GM23338 (cell line): ENCODE measurements at places on chromosomes 13 and 19. TPM values are rescaled to one million over a fixed set of nuclear protein-coding genes. Genes with fewer than 3 reads are reported as not detected.

CACNG7 gene
- 15.6 and 17.9 TPM in 2 replicates for total RNA-seq

GNA15 gene
- total RNA-seq: 0.14 TPM in 1 of 2 replicates, not detected in the other

PODNL1 gene
- 0.24 TPM in 1 of 2 replicates, not detected in the other for total RNA-seq

GSX1 gene
- not detected in 2 replicates for total RNA-seq

IGFL2 gene
- total RNA-seq: not detected in 2 replicates

FLT3LG gene
- 0.49 TPM in 1 of 2 replicates, not detected in the other for total RNA-seq

NRTN gene
- total RNA-seq: 4.0 and 5.9 TPM in 2 replicates

ATP4B gene
- not detected in 2 replicates for total RNA-seq

GRCh38 chr19:45716359-45717130 is 14.2 kb downstream of the FBXO46 start:
- no peaks in the 10 kb centered on the region for H3K27me3 ChIP-seq
- H3K27ac ChIP-seq: peak overlapping the region; percentile 87
- H3K4me3 ChIP-seq: peak overlapping the region; percentile 74
- peak; percentile 61 for DNase-seq
- H3K36me3 ChIP-seq: peaks cover 6% of the 10 kb centered on the region

DNA sequence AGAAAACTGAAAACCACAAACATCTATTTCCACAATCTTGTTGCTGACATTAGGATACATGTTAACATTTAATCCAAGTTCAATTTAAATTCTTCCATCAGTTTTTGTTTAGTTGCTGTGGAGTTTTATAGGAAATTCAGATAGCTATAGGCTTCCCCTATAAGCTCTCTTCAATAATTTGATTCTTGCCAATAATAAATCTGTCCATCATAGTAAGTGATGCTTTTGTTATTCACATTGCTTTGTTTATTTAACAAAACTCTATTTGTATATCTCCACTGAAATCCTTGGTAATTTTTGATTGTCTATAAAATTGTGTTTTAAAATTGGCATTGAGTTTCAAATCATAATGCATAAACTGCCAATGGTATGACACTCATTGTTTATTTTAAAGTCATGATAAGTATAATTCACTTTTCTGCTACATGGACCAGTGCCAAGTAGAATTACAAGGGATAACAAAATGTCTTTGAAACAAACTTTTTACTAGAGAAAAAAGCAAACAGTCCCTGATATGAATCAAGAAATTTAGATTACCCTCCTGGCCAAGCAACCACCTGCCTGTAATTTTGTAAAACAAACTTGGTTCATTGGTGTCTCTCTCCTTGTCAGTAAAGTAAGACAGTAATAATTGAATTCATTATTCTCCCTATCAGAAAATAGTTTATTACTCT is 577.3 kb upstream of the GPC6 start:
- H3K4me3 ChIP-seq: no peak overlapping the region
- no peak for DNase-seq
- no peaks in the 10 kb centered on the region for H3K27me3 ChIP-seq
- H3K27ac ChIP-seq: no peak overlapping the region
- H3K4me1 ChIP-seq: no peaks in the 10 kb centered on the region

GRCh38 chr19:49808711-49809159 is 4.4 kb downstream of the FUZ start:
- H3K36me3 ChIP-seq: no peaks in the 10 kb centered on the region; the same call in 1 of the 2 replicates
- peak overlapping the region; percentile 55 for H3K27ac ChIP-seq
- peaks cover 25% of the 10 kb centered on the region; the same call in 1 of the 2 replicates for H3K4me1 ChIP-seq
- H3K27me3 ChIP-seq: no peaks in the 10 kb centered on the region
- peak overlapping the region; percentile 63 for H3K4me3 ChIP-seq

DNA sequence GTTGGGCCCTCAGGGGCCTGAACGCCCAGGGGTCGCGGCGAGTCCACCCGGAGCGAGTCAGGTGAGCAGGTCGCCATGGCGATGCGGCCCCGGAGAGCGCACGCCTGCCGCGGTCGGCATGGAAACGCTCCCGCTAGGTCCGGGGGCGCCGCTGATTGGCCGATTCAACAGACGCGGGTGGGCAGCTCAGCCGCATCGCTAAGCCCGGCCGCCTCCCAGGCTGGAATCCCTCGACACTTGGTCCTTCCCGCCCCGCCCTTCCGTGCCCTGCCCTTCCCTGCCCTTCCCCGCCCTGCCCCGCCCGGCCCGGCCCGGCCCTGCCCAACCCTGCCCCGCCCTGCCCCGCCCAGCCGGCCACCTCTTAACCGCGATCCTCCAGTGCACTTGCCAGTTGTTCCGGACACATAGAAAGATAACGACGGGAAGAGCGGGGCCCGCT is at the start of gene CCNA1:
Gene CCNA1, plus strand, starts transcription at position 390 of the 439 bp plus-strand sequence. CDS start 562 bp downstream, outside the sequence.
- peak; percentile 97 for DNase-seq
- H3K27me3 ChIP-seq: peaks cover 67% of the 10 kb centered on the region
- no peaks in the 10 kb centered on the region for H3K36me3 ChIP-seq
- H3K27ac ChIP-seq: no peak within 1 kb of the TSS
- peak within 1 kb of the TSS; percentile 88 for H3K4me3 ChIP-seq
- H3K4me1 ChIP-seq: peaks cover 18% of the 10 kb centered on the region; the same call in 1 of the 2 replicates

- DNase-seq: no peak
- H3K36me3 ChIP-seq: peaks cover 19% of the 10 kb centered on the region
- no peaks in the 10 kb centered on the region for H3K27me3 ChIP-seq
- peak overlapping the region; percentile 97 for H3K4me3 ChIP-seq
Observed at GRCh38 chr19:54191811-54192453, 824 bp downstream of the TSEN34 start.

- DNase-seq: peak; percentile 68
- no peak overlapping the region for H3K27ac ChIP-seq
- H3K27me3 ChIP-seq: no peaks in the 10 kb centered on the region
- H3K4me3 ChIP-seq: no peak overlapping the region
- no peaks in the 10 kb centered on the region for H3K36me3 ChIP-seq
- no peaks in the 10 kb centered on the region for H3K4me1 ChIP-seq
Observed at GRCh38 chr13:49649244-49649962, 21.1 kb downstream of the ARL11 start.

DNA sequence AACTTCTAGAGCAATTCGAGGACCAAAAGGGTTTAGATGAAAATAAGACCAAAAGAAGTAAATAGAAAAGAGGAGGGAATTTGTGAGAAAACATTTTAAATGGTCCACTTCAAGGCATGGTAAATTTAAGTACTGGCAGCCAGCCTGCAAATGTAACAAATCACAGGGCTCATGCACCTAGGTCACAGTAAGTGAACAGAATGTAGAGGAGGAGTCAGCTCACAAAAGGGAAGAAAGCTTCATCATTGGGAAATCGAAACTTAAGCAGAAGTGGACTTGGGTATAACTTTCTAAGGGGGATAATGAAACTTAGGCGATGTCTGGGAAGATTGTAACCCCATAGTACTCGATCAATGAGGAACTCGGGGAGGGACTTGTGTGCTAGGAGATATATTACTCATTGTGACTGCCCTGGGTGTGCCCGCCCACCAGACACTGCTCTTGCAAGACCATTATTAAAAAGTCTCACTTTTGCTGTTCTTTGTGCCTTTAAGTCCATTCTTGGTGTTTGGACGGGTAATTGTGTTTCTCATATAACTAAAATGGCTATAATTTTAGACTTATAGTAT is 1053.6 kb upstream of the MIR17HG start:
- H3K4me1 ChIP-seq: no peaks in the 10 kb centered on the region
- H3K27ac ChIP-seq: no peak overlapping the region
- no peaks in the 10 kb centered on the region for H3K36me3 ChIP-seq
- no peak overlapping the region for H3K4me3 ChIP-seq
- DNase-seq: no peak

DNA sequence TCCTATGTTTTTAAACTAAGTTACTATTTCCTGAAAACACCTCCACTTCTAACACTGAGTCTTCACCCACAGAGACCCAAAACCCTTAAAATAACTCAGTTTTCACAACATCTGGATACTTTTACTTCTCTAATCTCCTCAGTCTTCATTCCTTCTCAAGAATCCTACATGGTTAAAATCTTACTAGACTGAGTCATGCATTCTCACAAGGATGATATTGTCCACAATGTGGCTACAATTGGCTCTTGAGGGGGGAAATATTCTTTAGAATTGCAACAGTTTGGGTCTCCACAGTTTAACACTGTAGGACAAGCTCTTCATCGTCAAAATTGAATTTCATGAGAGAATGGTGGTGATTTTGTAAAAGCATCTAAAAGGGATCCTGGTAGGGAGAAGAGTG is 397.1 kb downstream of the SLITRK5 start:
- no peak overlapping the region for H3K4me3 ChIP-seq
- no peak overlapping the region for H3K27ac ChIP-seq
- no peak for DNase-seq

DNA sequence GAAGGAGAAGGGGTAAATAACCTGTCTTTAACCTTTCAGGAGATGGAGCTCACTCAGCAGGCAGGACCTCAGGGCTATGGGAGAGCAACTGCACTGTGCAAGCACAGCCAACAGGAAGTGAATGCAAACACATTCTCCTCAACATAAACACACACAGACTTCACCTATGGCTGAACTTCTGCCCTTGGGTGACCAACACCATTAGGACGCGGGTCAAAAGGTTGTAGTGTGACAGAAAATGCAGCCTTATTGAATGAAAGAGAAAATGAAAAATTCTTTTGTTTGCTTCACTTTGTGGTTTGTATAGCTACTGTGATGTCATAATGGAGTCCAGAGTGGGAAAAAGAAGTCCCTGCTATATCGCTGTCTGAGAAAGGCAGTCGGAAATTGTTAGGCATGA is 323.0 kb downstream of the NDFIP2 start:
- H3K36me3 ChIP-seq: no peaks in the 10 kb centered on the region
- H3K4me1 ChIP-seq: peaks cover 9% of the 10 kb centered on the region; the same call in 1 of the 2 replicates
- H3K27me3 ChIP-seq: no peaks in the 10 kb centered on the region
- H3K4me3 ChIP-seq: no peak overlapping the region

- H3K27ac ChIP-seq: no peak overlapping the region
- no peak for DNase-seq
- H3K36me3 ChIP-seq: no peaks in the 10 kb centered on the region
- H3K4me3 ChIP-seq: no peak overlapping the region
- H3K4me1 ChIP-seq: no peaks in the 10 kb centered on the region
Observed at GRCh38 chr13:90594681-90595080, 752.8 kb upstream of the MIR17HG start.

DNA sequence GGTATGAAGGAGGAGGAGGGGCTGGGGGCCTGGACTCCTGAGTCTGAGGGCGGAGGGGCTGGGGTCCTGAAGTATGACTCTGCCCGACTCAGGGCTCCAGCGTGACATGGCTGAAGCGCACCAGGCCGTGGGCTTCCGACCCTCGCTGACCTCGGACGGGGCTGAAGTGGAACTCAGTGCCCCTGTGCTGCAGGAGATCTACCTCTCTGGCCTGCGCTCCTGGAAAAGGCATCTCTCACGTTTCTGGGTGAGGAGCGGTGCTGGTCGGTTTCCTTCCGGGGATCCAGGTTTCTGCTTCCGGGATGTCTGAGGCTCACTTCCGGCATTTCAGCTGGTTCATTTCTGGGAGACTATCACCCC is 1.2 kb downstream of the CPT1C start:
- H3K36me3 ChIP-seq: no peaks in the 10 kb centered on the region; the same call in 1 of the 2 replicates
- no peak for DNase-seq
- H3K27ac ChIP-seq: no peak overlapping the region
- peak overlapping the region; percentile 97 for H3K4me3 ChIP-seq

- no peak overlapping the region for H3K4me3 ChIP-seq
- H3K27ac ChIP-seq: no peak overlapping the region
- DNase-seq: peak; percentile 45
- no peaks in the 10 kb centered on the region for H3K36me3 ChIP-seq
- H3K27me3 ChIP-seq: no peaks in the 10 kb centered on the region
Observed at GRCh38 chr19:14198384-14199376, 7.3 kb downstream of the ADGRL1 start.

GRCh38 chr13:85333506-85334020 is 465.7 kb downstream of the SLITRK6 start:
- H3K27ac ChIP-seq: no peak overlapping the region
- peak; percentile 2 for DNase-seq
- H3K27me3 ChIP-seq: no peaks in the 10 kb centered on the region
- H3K36me3 ChIP-seq: no peaks in the 10 kb centered on the region
- no peak overlapping the region for H3K4me3 ChIP-seq

DNA sequence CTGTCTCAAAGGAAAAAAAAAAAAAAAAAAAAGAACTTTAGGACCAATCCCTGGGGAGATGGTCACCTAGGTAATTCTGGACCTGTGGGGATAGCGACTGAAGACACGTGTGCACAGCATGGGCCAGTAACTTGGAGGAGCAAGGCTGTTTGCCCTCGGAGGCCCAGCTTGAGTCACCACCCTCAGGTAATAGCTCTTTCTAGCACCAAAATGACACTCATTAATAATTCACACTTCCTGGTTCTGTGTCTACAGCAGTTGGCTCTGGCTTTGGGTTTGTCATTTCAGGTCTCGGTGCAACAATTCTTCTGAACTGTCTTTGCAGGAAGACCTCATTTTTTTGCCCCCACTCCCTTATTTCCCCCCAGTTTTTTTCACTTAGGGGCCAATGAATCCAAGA is 3.9 kb upstream of the ATP11A start:
- H3K4me3 ChIP-seq: no peak overlapping the region
- no peak for DNase-seq
- no peaks in the 10 kb centered on the region for H3K36me3 ChIP-seq
- peaks cover 3% of the 10 kb centered on the region; the same call in 1 of the 2 replicates for H3K27me3 ChIP-seq

DNA sequence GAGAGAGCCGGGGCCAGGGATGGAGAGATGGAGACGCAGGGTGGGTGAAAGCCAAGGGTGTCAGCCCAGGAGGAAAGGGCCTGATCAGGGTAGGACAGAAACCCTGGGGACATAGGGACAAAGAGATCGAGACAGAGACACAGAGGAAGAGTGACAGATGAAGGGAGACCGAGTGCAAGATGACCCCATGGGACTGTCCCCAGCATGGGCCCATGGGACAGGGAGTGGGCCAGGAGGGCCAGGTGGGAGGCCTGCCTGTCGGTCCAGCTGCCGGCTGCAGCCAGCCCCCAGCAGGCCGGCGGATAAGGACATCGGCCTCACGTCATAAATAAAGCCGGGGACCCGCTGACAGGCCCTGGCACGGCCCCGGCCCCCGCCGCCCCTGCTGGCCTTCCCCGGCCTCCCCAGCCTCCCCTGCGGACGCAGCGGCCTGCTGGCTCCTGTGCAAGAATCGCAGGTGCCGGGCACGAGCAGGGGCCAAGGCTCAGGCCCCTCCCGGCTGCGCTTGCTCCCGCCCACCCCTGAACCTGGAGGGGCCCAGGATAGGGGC is 6.3 kb downstream of the REX1BD start:
- peak overlapping the region; percentile 68 for H3K4me3 ChIP-seq
- peaks cover 15% of the 10 kb centered on the region; the same call in 1 of the 2 replicates for H3K27me3 ChIP-seq
- DNase-seq: no peak

DNA sequence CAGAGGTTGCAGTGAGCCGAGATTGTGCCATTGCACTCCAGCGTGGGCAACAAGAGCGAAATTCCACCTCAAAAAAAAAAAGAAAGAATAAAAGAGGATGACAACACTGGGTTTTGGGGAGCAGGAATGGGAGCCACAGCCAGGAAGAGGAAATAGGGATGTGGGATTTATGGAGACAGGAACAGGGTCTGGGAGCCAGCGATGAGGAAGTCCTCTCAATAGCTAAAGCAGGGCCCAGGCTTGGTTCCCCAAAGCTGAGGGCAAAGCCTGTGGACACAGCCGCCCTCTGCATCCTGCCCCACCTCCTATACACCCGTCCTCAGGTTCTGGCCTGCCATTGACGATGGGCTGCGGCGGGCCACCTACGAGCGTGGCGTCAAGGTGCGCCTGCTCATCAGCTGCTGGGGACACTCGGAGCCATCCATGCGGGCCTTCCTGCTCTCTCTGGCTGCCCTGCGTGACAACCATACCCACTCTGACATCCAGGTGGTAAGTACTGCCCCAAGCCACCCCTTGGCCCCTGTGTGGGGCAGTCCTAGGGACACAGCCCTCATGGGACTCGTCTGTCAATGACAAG is 13.6 kb downstream of the HIPK4 start:
- H3K27ac ChIP-seq: no peak overlapping the region
- DNase-seq: no peak
- no peaks in the 10 kb centered on the region for H3K27me3 ChIP-seq
- H3K4me3 ChIP-seq: no peak overlapping the region
- peaks cover 7% of the 10 kb centered on the region; the same call in 1 of the 2 replicates for H3K36me3 ChIP-seq
- H3K4me1 ChIP-seq: no peaks in the 10 kb centered on the region
